AG04450 (cell line): ENCODE measurements at places on chromosomes 16 and 17.

DNA sequence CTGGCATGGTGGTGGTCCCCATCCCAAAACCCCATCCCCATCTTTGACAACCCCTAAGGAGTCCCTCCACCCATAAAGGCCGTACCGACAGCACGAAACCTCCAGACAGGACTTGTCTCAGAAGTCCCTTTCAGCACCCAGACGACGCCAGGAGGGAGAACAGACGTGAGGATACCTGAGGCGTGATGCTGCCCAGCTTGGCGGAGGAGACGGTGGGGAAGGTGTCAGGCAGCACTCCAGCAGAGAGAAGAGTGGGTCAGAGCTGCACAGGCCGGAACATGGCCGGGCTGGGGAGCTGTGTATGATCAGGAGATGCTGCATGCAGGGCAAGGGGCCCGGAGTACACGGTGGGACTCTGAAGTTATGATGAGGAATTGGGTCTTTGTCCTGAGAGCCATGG, 244.2 kb downstream of the GSG1L start:
- DNase-seq, result no peak

DNA sequence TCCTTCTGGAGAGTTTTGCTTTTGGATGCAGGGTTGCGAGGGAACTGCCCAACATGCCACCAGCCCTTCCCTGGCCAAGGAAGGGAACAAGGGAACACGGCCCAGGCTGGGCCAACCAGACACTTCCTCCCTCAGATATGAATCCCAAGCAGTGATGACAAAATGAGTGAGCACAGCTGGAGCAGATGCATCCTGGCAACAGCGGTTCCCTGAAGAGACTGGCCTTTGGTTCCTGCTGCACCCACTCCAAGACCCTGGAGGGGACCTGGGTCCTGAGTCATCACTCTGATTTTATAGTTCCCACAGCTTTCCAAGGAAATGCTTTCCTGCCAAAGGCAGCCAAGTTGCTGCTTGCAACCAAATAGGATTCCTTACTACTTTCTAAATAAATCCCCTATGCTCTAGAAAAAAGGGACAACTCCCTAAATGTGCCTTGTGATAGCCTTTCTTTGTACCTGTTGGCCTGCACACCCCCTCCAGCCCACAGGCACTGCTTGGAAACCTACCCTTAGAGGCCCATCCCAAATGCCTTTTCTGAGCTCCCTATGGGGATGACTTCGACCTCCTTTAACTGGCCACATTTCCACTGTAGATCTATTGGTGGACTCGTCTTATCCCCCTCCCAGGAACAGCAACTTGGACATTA, 5.3 kb downstream of the ST3GAL2 start:
- DNase-seq, result no peak

GRCh38 chr16:9534759-9535158, 443.3 kb downstream of the HAPSTR1 start:
- DNase-seq, result no peak

- DNase-seq, result no peak
These were observed 573.4 kb downstream of the CDH13 start for GRCh38 chr16:83200005-83200779.

GRCh38 chr16:31009894-31010584, 399 bp downstream of the STX1B start:
- no peak for DNase-seq

GRCh38 chr16:79107301-79107700, 493.2 kb downstream of the MAF start:
- DNase-seq, result no peak

DNA sequence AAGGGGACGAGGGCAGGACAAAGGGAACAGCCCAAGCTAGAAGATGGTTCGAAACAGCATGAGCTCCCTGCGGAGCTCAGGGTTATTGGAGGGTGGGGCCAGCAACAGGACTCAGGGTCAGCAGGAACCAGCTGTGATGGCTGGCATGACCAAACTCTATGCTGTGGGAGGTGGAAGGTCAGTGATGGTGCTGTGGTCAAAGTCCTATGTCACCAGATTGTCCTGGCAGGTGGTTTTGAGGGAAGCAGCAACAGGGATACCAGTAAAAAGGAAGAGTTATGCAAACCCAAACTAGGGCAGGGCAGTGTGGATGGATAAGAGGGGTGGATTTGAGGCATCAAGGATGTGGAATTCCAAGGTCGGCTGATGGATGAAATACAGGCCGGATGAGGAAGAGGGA, 32.4 kb downstream of the CACNG4 start:
- DNase-seq, result no peak

- DNase-seq, result no peak
These were observed 36.1 kb upstream of the NACA2 start for GRCh38 chr17:61627125-61627524.

DNA sequence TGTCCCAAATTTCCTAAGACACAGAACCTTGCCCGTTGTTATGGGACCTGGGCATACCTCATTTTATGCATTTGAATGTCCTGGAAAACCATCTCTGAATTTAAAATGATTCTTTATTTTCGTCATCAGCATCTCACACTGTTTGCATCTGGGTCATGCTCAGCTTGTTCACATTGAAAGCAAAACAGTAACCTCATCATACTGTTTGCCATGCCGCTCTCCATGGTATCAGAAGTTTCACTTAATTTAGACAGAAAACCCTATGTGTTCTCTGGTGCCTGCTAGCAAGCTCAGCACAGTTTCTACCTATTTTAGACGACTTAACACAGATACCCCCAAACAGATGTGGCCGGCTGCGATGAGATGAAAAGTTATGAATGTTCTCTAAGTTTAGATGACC, 292.1 kb downstream of the SNX29 start:
- no peak for DNase-seq

DNA sequence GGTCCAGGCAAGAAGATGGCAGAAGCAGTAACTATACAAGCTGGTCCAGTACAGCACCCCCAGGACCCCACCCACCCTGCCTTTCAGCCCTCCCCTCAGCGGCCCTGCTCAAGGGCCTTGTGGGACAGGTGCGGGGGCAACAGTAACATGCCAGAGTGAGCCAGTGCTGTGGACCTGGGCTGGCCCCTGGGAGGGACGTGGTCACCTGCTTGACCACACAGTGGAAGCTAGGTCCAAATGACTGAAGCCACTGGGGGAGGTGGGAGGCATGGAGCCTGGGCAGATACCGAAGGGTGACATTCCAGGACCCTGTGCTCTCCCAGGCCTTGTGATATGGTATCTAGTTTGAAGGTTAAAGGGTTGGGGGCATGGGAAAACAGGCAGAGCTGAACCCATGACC, 17.3 kb downstream of the ATP6V0D1 start:
- DNase-seq, result no peak

DNA sequence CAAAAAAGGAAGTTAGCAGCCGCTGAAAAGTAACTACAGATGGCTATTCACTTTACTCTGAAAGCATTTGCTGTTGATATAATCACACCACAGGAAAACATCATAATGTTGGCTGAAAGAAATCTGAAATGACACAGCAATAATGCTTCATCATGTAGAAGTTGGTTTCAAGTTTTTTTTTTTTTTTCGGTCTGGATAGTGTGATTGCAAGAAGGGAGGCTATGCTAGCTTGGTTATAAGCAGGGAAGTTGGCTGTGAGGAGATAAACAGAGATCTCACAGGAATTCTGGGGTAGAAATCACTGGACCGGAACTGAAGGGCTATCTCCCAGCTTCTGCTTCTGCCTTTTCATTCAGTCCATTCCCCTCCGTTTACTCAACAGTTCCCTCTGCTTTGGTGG, 57.9 kb downstream of the MYO1D start:
- no peak for DNase-seq

DNA sequence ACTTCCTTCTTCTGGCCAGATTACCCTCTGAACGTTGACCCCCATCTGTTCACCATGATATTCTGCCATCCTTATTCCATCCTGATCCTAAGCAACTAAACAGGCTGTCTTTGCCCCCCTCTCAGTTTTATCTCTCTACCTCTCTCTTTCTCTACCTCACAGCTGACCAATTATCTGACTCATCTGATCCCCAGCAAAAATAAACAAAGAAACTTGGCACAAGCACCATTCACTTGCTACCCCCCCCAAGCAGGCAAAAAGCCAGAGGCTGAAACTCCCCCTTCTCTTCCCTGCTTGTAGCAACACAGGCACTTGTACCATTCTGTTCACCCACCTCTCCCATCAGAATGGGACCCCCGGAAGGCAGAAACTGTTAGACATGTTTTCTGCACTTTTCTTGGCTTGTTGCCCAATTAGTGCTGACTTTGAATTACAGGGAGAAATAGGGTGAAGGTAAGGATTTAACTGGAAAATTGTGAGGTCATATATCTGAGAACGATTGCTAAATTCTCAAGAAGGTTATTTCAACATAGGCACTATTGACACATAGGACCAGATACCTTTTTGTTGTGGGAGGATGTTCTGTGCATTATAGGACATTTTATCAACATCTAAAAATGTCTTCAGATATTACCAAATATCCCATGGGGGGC, 163.2 kb downstream of the TOX3 start:
- no peak for DNase-seq

DNA sequence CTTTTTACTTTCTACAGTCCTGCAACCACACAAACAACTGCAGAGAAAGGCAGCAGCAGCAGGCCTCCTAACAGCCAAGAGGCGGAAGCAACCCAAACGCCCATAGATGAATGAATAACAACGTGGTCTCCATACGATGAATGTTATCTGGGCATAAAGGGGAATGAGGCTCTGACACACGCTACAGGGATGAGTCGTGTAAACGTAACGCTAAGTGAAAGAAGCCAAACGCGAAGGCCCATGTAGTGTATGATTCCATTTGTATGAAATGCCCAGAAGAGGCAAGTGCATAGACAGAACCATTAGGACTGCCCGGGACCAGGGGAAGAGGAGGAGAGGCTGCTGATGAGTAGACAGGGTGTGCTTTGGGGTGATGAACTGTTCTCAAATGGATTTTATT, 94.8 kb upstream of the DNAH17 start:
- peak; percentile 44 for DNase-seq

GRCh38 chr17:39799395-39799794, 61.7 kb downstream of the GRB7 start:
- no peak for DNase-seq
